Neural crest cell (in vitro differentiated cells): ENCODE measurements at places on chromosomes 16 and 17. TPM values are rescaled to one million over a fixed set of nuclear protein-coding genes. Genes with fewer than 3 reads are reported as not detected.

SYCE1L gene
- total RNA-seq = 18.3 and 24.8 TPM in 2 replicates

NUDT21 gene
- 232 and 239 TPM in 2 replicates for total RNA-seq

NPIPA3 gene
- total RNA-seq = 1.7 TPM in 1 of 2 replicates, not detected in the other

SGF29 gene
- total RNA-seq = 34.4 and 41.1 TPM in 2 replicates

FHOD1 gene
- 39.9 and 45.5 TPM in 2 replicates for total RNA-seq

DNA sequence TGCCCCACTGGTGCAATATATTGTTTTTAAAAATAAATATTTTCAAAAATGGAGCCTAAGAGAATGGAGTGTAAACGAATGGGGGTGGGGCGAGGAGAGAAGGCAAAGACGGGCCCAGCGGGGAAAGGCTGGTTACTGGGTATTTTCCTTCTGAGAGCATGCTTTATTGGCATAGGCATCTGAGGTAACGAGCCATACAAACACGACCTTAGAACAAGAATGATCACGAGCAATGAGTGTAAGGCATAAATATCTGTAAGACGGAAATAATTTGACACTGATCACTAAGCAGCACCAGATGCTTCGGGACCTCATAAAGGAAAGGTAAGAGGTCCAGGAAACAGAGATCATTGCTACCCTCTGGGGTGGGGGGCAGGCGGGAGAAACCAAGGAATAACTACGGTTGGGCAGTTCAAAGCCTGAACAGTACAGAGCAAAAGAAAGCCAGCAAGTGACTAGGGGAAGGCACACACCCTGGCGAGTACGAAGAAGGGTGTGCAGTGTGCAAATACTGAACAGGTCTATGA is 959 bp downstream of the SSH2 start:
- DNase-seq = peak; percentile 4
- H3K36me3 ChIP-seq = no peaks in the 10 kb centered on the region
- H3K27ac ChIP-seq = peak overlapping the region; percentile 92
- H3K4me3 ChIP-seq = no peak overlapping the region
- peaks cover 21% of the 10 kb centered on the region for H3K4me1 ChIP-seq

KRTAP1-5 gene
- not detected in 2 replicates for total RNA-seq

JUP gene
- total RNA-seq = 20.6 and 23.5 TPM in 2 replicates

DNA sequence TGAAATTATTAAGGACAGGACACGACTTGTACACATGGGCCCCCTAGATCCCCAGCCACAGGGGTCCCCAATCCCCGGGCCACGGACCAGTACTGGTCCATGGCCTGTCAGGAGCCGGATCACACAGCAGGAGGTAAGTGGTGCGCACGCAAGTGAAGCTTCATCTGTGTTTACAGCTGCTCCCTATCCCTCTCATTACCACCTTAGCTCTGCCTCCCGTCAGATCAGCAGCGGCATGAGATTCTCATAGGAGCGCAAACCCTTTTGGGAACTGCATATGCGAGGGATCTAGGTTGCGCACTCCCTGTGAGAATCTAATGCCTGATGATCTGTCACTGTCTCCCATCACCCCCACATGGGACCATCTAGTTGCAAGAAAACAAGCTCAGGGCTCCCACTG is 137.8 kb upstream of the ZFHX3 start:
- peaks cover 3% of the 10 kb centered on the region for H3K27me3 ChIP-seq
- H3K27ac ChIP-seq = peak overlapping the region; percentile 62
